ENCODE measurements at places on chromosomes 11 and 22.

DNA sequence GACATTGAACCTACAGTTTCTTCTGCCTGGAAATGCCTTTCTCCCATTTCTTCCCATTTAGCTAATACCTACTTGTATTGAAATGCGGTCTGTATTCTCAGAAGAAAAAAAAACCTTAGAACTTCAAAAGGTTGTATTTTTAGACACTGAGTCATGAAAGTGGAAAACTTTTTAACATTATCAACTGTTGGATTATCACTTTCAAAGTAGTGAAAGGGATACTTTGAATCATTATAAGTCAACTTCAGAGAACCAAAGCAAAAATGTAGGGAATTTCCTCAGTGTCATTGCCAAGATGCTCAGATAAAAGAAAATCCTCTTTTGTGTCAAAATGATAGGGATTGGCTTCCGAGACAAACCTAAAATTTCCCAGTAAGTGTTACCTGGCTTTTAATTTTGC is 6.6 kb downstream of the HOATZ start:
- no peak for DNase-seq

- DNase-seq = no peak
Observed at GRCh38 chr11:69064394-69064957, 15.7 kb downstream of the TPCN2 start.

DNA sequence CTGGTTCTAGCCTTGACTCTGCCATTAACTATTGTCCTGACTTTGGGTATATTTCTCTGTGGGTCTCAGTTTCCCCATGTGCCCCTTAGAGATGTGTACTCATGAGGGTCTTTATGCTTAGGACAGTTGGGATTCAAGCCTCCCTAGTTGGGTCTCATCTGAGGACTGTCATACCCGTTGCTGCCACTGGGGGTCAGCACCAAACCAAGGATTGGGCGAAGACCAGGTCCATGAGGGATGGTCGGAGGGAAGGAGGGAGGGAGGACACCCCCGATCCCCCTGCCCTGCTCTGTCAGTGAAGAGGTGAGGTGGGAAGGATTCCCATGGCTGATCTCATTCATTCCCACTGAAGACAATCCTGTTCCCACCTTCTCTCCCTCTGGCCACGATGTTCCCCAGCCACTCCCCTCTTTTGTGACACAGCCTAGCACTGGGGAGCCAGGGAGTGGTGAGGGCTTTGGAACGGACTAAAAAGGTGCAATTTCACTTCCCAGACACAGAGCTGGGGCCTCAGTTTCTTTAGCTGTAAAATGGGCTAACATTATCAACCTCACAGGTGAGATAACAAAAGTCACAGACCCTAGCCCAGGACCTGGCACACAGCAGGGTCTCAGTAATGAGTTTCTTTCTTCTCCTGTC is 12.4 kb upstream of the KLHL35 start:
- peak; percentile 60 for DNase-seq

DNA sequence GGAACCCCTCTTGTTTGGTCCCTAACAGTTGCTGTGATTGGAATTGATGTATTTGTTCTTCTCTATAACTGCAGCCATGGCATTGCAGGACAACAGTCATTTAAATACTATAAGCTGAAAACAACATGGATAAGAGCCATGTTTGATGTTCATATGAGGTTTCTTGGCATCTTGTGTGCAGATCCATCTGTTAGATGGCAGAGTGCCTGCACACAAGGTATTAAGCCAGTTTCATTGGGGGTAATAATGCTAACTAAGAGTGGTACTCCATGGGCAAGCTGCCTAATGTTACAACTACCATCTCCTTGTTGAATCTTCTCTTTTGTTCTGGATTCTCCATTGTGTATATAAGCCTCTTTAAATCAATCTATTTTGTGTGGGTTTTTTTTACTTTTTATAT is 206.0 kb upstream of the CHORDC1 start:
- no peak for DNase-seq

DNA sequence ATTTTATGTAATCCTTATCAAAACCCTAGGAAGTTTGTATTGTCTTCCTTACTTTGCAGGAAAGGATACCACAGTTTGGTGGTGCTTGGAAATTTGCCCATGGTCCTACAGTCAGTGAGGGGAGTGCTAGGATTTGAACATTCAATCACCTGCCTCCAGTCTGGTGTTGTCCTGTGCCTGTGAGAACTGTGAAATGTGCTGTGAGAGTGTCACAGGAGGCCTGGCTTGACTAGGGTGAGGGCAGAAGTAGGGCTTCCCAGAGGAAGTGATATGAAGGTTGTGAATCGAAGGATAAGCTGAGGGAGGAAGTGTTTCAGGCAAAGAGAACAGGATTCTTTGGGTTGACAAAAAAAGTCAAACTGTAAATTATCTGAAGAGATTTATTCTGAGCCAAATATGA is 424.4 kb downstream of the TMEM135 start:
- no peak for DNase-seq

- no peak for DNase-seq
Observed at GRCh38 chr11:81000334-81000733, 1559.5 kb upstream of the TENM4 start.

- DNase-seq = no peak
Observed at GRCh38 chr11:125084057-125084416, 20.9 kb downstream of the SLC37A2 start.

Measured in activated T-cell treated with anti-CD3 and anti-CD28 coated beads for 24 hours (primary cell).